ENCODE measurements at places on chromosomes 4 and X. TPM values are rescaled to one million over a fixed set of nuclear protein-coding genes. Genes with fewer than 3 reads are reported as not detected.
A peak's percentile ranks its signal among the peaks of the same experiment; 100 is the strongest.

DNA sequence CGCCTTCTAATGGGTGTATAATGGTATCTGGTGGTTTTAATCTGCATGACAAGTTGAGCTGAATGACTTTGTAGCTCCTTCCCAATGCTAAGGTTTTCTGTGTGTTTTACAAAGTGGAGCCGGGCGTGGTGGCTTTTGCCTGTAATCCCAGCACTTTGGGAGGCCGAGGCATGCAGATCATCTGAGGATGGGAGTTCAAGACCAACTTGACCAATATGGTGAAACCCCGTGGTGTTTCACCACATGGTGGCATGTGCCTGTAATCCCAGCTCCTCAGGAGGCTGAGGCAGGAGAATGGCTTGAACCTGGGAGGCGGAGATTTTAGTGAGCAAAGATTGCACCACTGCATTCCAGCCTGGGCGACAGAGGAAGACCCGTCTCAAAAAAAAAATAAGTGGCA is 28.9 kb downstream of the ARFIP1 start:
- peak; percentile 32 for DNase-seq
- H3K36me3 ChIP-seq: peaks cover 11% of the 10 kb centered on the region
- peaks cover 61% of the 10 kb centered on the region for H3K4me1 ChIP-seq
- peaks cover 9% of the 10 kb centered on the region for H3K27me3 ChIP-seq
- peak overlapping the region; percentile 14 for H3K4me3 ChIP-seq

DNA sequence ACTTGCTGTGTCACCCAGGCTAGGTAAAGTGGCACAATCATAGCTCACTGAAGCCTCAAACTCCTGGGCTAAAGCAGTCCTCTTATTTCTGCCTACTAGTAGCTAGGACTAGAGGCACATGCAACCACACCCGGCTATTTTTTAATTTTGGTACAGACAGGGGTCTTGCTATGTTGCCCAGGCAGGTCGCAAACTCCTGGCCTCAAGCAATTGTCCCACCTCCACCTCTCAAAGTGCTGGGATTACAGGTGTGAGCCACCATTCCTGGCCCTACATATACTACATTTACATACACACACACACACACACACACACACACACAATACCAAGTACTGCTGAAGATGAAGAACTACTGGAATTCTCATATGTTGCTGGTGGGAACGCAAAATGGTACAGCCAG is 26.9 kb downstream of the SMIM31 start:
- no peaks in the 10 kb centered on the region for H3K36me3 ChIP-seq
- H3K4me3 ChIP-seq: no peak overlapping the region
- no peak for DNase-seq

The TLR10 gene
- 0.30 TPM for total RNA-seq

The ASB5 gene
- 0.18 TPM for total RNA-seq

The TMEM128 gene
- total RNA-seq: 25.4 TPM

Data from WTC11 (cell line).